ENCODE measurements at places on chromosomes 12 and 14. TPM values are rescaled to one million over a fixed set of nuclear protein-coding genes. Genes with fewer than 3 reads are reported as not detected.

- peak; percentile 85 for DNase-seq
Observed at GRCh38 chr12:6925540-6926279, 2.0 kb upstream of the ATN1 start.

GRCh38 chr14:63454863-63455622 lies 88.1 kb downstream of the PPP2R5E start:
- DNase-seq = no peak

DNA sequence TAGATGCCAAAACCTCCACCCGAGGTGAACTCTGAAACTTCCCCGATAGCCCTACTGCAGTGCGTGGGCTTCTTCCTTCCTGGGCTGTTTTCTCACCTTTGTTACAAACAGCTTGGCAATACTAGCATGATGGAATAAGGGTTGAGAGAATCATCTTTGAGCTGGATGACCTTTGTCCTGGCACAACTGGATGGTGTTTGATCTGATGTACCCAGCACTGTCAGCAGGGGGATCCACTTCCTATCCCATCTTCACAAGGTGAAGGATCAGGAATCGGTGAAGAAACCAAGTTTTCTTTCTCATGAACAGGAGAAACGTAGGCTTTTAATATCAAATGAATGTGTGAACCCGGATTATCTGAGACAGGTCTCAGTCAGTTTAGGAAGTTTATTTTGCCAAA lies 19.5 kb upstream of the LRRC10 start:
- no peak for DNase-seq

GRCh38 chr12:118544569-118544968 lies 168.2 kb downstream of the SUDS3 start:
- peak; percentile 4 for DNase-seq

DNA sequence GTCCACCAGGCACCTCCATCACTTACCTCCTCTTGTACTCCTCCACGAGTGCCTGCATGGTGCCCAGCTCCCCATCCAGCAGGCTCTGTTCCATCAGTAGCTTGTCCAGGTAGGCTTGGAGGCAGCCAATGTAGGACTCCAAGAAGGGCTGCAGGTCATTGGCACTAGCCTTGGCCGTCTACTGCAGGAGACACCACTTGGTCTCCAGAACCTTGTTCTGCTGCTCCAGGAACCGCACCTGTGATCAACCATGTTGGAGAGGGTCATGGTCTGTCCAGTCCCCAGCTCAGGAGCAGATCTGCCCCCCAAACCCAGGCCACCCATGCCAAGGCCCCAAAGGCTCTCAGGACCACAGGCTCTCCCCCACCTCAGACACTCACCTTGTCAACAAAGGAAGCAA lies 23.9 kb downstream of the KRT76 start:
- DNase-seq = no peak

The RNF31 gene
- polyA plus RNA-seq = 14.4 TPM

The PRIM1 gene
- polyA plus RNA-seq = 16.4 TPM
